ENCODE measurements at places on chromosomes 16 and 17. TPM values are rescaled to one million over a fixed set of nuclear protein-coding genes. Genes with fewer than 3 reads are reported as not detected.

AXIN1 gene
- 17.3 TPM for total RNA-seq

NUTF2 gene
- 112 TPM for total RNA-seq

SSH2 gene
- total RNA-seq = 10.6 TPM

DNA sequence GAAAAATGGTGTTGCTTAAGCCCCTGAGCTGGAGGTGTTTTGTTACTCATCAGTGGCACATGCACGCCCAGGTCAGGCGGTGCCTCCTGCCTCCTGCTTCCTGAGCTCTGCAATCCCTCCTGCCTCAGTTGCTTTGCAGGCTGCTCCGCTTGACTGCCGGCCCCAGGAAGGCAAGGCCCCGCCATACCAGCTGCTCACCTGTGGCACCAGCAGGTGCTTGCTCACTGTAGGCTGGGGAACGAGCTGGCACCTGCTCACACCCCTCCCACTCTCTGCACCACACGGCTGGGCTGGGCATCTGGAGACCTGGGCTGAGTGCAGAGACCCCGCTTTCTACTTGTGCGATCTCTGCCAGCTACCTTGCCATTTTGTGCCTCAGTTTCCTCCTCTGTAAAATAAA is 200.2 kb downstream of the RBFOX3 start:
- no peak for DNase-seq

DNA sequence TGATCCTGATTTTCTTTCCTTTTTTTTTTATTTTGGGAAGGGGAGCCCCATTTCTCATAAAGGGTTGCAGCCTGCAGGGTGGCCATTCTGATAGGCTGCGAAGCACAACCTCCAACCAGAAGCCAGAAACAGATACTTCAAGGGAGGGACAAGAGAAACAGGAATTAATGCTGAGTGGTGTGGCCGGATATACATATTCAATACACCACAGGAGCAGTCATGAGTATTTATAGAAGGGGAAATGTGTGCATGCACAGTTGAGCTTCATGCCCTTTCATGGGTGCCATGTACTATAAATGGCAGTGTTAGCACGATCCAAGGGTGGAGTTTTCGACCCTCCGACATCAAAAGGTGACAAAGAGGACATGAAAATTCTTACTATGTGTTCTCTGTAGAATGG is 320.8 kb downstream of the CBLN1 start:
- DNase-seq = no peak

DNA sequence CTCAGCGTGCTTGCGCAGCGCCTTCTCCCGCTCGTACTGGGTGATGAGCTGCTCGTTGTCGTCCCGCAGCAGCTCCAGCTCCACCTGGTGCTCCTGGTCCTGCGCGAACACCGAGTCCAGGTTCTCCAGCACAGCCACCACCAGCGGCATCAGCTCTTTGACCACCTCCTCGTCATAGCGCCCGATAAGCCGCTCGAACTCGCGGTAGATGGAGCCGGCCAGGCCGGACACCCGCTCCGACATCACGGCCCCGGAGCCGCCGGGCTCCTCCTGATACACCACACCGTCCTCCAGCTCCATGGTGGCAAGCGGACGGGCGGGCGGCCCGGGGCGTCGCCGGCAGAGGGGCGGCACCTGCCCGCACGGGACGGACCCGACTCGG is 320 bp downstream of the SPAG9 start:
- DNase-seq = no peak

TP53TG3F gene
- 0.48 TPM for total RNA-seq

DNA sequence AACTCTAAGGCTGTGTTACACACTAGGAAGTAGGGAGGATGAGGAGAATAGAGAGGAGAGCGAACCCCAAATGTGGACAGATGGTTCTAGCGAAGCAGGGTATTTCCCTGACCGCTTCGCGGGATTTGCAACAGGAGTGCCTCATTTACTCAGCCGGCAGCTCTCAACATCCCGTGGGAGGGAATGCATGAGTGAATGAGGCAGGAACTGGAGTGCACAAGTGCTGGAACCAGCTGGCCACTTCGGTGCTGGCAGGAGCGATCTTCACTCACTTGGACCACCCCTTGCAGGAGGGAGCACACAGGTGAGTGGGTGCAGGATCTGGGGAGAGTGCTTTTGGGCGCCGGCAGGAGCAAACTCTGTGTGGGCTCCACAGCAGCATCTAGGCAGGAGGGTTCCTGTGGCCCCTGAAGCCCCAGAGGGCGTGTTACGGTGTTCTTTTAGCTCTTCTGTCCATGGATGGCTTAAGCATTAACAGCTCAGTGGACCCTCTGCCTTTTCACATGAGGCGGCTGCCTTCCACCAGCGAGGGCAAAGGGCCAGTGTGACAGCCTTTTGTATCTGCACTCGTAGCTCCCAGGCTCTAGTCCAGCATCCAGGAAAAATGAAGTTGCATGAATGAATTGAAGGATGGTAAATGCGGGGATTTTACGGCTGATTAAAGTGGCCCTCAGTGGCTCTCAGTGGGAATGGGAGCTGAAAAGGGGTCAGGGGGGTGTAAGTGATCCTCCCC is 17.4 kb upstream of the ZNHIT3 start:
- DNase-seq = no peak

DNA sequence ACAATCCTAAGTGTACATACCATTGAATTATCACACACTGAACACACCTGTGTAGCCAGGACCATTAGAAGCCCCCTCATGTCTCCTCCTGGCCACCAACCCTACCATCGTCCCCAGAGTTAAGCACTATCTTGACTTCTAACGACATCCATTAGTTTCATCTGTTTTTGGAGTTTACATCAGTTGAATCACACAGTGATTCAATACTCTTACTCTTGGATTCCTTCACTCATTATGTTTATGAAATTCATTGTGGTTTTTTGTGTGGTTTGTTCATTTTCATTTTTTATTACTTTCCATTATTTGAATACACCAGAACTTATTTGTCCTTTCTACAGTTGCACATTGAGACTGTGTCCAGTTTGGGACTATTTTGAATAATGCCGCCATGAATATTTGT is 13.6 kb downstream of the DRC7 start:
- DNase-seq = no peak

DNA sequence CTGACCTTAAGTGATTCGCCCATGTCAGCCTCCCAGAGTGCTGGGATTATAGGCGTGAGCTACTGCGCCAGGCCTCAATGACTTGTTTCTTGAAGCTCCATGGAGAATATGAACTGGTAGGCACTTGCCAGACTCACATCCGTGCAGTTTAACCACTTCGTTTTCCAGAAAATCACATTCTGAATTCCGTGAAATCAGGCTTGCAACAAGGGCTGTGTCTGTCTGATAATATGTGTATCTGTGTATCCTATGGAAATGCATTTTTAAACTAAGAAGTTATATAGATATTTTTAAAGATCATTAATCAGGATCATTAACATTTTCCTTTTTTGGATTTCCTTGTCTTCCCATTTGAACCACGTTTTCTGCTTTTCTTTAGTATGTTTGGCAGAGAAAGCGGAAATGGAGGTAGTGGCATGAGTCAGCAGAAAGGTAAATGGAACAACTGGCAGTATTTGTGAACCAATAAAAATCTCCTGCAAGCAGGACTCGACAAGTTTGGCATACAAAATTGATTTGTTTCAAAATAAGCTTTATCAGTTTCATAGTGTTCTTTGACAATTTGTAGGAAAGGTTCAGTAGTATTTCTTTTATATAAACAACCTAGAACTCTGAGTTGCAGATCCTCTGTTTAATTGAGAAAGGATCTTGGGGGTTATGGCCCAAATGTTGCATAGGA is 33.0 kb downstream of the USP10 start:
- DNase-seq = no peak

HCRT gene
- total RNA-seq = not detected

HIRIP3 gene
- total RNA-seq = 1.4 TPM

- DNase-seq = no peak
These were observed 2.3 kb upstream of the IL4R start for GRCh38 chr16:27311448-27311830.

DNA sequence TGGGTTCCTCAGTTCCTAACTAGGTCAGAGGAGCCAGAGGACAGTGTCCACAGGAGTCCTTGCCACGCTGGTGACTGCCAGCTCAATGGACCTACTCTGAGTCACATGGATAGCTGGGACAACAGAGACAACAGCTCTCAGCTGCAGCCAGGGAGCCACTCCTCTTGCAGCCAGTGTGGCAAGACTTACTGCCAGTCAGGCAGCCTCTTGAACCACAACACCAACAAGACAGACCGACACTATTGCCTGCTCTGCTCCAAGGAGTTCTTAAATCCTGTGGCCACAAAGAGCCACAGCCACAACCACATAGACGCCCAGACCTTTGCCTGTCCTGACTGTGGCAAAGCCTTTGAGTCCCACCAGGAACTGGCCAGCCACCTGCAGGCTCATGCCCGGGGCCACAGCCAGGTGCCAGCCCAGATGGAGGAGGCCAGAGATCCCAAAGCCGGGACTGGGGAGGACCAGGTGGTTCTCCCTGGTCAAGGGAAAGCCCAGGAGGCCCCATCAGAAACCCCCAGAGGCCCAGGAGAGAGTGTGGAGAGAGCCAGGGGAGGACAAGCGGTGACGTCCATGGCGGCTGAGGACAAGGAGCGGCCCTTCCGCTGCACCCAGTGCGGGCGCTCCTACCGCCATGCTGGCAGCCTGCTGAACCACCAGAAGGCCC is 6.7 kb downstream of the ZNF646 start:
- DNase-seq = no peak

- no peak for DNase-seq
These were observed 206.1 kb downstream of the HAPSTR1 start for GRCh38 chr16:9297437-9298113.

- DNase-seq = no peak
These were observed 6.7 kb upstream of the HIGD1B start for GRCh38 chr17:44840936-44841335.

- no peak for DNase-seq
These were observed 2.0 kb downstream of the RGS11 start for GRCh38 chr16:273547-274421.

ASGR1 gene
- 1.2 TPM for total RNA-seq

DNA sequence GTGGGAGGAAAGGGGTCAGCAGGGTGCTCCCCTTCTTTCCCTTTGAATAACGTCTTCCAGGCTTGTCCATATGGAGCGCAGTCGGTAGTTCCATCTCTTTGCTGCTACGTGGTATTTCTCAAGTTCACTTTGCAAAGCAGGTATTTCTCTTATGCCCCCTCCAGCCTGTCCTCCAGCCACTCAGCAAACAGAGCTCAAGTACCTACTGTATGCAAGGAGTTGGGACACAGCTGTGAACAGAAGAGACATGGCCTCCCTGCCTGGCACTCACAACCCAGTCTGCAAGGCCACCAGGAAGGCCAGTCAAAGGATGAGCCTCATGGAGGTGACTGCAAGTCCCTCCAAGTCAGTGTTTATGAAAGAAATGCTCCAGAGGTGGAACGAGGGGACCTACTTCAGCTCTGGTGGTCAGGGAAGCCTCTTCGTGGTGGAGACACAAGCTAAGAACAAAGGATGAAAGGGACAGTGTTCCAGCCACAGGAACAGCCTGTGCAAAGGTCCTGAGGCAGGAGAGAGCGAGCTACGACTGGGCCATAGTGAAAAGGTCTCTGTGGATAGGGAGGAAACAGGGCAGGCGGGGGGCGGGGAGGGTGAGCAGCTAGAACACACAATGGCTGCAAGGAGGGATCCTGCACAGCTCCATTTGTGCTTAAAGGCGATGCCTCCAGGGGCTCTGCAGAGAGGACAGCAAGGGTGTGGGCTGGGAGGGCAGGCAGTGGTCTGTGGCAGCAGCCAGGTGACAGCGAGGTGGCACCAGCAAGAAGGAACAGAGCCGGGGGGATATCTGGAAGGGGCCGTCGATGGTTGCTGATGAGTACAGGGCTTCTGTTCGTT is 32.6 kb downstream of the PPL start:
- no peak for DNase-seq

DNA sequence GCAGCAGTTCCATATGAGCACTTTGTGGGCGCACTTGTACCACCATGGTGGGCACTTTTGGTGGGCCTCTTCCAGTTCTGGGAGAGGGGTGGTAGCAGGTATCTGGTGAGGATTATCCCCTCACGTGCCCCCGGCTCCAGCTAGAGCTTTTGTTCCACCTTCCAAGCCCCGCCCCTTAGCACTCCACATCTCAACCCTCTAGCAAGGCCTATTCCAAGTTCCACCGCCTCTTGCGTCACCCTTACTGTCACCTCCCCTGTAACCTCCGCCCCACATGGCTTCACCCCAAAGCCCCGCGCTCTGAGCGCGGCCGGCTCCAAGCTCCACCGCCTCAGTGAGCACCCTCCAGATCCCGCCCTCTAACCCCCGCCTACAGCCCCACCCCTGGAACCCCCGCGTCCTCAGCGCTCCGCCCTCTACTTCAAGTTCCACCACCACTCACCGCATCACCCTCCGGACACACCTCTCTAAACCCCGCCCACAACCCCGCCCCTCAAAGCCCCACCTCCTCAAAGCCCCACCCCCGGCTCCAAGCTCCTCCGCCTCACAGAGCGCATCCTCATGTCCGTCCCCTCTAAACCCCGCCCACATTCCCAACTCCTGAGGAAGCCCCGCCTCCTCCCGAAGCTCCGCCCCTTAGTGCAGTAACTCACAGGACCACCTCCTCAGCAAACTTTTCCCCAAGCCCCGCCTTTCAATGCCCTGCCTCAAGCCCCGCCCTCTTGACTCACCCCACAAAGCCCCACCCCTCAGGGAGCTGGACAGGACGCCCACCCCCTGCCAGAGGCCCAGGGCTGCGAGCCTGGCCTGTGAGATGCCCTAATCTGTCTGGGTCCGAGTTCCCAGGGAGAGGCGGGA is 11.1 kb downstream of the SCN4A start:
- peak; percentile 51 for DNase-seq

CBX8 gene
- 3.1 TPM for total RNA-seq

- DNase-seq = peak; percentile 66
These were observed 924 bp downstream of the SMARCD2 start for GRCh38 chr17:63841350-63842172.

DNA sequence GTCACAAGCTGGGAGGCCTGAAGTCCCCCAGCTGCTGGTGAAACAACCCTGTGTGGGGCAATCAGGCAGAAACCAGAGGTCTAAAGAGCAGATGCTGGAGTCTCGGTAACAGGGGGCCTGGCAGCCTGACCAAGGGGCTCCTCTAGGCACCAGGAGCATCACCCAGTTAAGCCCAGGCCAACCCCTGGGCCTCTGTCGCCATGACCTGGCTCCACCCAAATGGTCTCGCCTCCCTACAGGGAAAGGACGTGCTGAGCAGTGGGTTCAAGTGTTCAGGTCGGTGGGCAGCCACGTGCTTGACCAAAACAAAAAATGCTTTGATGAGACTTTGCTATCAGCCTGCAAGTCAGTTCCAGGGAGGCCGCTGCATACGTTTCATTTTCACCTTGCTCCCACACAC is 240.3 kb downstream of the ZNF423 start:
- no peak for DNase-seq

GRCh38 chr17:28714281-28714680 is 2.6 kb upstream of the PROCA1 start:
- no peak for DNase-seq
